ENCODE measurements at places on chromosomes 7 and 10.

GRCh38 chr7:19852192-19852591 lies 78.8 kb upstream of the TMEM196 start:
- peak; percentile 54 for DNase-seq

DNA sequence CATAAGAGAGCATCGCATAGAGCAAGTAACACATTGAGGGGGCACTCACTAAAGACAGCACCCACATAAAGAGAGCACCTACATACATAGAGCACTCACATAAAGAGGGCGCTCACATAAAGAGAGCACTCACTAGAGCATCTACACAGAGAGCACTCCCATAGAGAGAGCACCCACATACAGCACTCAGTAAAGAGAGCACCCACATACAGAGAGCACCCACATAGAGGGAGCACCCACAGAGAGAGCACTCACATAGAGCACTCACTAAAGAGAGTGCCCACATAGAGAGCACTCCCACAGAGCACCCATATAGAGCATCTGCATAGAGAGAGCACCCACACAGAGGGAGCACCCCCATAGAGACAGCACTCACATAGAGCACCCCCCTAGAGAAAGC lies 47.8 kb downstream of the INSIG1 start:
- no peak for DNase-seq

DNA sequence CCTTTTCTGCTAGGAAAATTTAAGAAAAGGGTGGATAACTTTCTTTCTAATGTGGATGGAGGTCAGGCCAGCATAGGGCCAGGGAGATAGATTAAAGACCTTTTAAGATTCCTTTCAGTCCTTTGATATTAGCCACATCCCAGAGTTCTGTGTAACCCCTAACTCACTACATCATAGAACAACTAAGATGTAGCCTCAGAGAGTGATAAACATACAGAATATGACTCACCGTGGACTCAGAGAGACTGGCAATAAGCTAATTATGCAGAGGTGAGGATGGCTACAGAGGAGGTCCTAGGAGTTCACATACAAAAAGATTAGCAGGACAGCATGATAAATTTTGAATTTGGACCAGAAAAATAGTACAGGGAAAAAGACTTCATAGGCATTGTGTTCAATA lies 141.0 kb downstream of the AOAH start:
- DNase-seq: no peak

- no peak for DNase-seq
These were observed 17.4 kb downstream of the PLEKHA1 start for GRCh38 chr10:122391875-122392274.

GRCh38 chr10:133008736-133009135 lies 66.4 kb upstream of the CFAP46 start:
- DNase-seq: no peak

All from NCI-H1105 treated with DMSO at 0.1 percent for 48 hours (cell line).